KG1 (cell line): ENCODE measurements at places on chromosomes 5 and 9.

DNA sequence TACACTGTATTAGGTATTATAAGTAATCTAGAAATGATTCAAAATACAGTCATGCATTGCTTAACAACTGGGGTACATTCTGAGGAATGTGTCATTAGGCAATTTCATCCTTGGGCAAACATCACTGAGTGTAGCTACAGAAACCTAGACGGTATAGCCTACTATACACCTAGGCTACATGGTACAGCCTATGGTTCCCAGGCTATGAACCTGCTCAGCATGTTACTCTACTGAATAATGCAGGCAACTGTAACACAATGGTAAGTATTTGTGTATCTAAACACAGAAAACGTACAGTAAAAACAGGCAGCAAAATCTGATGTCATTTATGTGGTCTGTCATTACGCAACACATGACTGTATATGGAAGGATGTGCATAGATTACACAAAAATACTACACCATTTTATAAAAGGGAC lies 96.8 kb downstream of the RAPGEF6 start:
- DNase-seq: no peak

GRCh38 chr5:180376511-180376910 lies 23.4 kb upstream of the GFPT2 start:
- DNase-seq: no peak

GRCh38 chr5:154475591-154476353 lies 2.3 kb downstream of the HAND1 start:
- no peak for DNase-seq

DNA sequence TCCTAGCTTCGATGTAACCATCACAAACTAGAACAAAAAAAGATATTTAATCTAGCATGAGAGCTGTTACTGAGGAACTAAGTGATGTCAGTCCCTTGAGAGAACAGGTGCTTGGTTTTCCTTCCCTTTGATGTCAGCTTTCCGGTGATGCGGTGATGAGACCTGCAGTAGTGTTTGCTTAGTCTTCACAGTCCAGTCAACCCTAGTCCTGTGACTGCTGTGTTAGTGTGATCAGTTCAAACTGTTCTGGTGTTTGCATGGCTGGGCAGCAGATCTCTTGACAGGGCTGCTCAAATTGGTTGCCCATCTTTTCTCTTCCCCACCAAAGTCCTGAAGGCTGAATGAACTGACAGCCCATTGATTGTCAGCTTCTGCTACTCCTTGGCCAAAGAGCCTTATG lies 608.6 kb upstream of the DAB2 start:
- DNase-seq: no peak

- no peak for DNase-seq
Measured at GRCh38 chr9:79665369-79665768, 93.6 kb downstream of the TLE4 start.

- no peak for DNase-seq
Measured at GRCh38 chr5:122180863-122181548, 51.7 kb downstream of the ZNF474 start.

DNA sequence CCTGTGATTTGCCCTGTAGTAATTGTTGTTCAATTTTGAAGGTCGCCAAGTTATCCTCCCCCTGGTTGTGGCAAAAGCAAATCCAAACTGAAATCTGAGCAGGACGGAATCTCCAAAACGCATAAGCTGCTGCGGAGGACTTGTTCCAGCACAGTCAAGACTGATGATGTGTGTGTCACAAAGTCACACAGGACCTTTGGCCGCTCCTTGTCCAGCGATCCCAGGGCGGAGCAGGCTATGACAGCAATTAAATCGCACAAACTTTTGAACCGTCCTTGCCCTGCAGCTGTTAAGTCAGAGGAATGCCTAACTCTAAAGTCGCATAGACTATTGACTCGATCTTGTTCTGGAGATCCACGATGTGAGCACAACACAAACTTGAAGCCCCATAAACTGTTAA lies 128.4 kb downstream of the PARP8 start:
- DNase-seq: no peak
